ENCODE measurements at places on chromosomes 2 and 18.

DNA sequence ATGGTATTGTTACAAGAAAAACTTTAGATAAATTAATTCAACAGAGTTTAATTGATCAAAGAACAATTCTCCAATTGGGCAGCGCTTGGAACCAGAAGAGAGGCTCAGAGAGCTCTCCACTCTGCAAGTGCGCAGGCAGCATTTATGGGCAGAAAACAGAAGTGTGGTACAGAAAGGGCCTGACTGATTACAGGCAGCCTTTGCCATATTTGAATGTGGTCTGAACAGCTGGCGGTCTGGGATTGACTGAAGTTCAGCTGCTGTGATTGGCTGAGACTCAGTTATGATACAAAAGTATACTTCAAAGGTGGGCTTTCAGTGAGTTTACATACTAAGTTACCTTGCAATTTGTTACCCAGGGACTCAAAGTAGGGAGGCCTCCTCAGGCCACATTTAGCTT is 301.3 kb upstream of the ID2 start:
- DNase-seq = peak; percentile 37

DNA sequence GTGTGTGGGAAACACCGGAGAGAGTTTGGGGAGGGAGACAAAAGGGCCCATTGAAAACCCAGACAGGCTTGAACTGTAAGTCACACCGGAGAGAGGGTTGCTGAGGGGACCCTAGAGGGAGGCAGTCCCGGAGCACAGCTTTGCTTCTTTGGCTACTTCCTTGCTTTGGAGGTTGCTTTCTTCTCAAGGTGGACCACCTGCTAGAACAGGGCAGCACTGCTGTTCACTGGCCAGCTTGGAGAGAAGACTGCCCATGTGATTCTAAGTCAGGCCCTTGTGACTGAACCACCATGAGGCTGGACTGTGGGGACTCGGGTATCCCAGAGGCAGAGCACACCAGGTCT is 4.4 kb downstream of the ACTG2 start:
- no peak for DNase-seq

DNA sequence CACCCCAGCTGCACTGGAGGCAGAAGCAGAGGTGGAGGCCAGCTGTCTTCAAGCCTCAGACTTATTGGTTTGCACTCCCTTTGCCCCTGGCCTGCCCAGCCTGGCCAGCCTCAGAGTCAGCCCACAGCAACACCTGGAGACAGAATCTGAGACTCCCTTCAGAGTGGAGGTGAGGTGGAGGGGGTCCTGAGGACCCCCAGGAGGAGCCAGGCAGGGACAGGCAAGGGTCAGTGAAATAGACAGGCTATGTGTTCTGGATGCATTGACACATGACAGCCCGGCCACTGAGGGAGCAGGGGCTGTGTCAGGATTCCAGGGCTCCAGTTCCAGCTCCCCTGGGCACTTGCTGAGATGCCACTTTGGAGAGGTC is 309.7 kb downstream of the MYCN start:
- no peak for DNase-seq

- DNase-seq = no peak
Observed at GRCh38 chr18:3615374-3615985, 165.5 kb downstream of the TGIF1 start.

GRCh38 chr18:5627776-5628511 is 84.1 kb upstream of the EPB41L3 start:
- no peak for DNase-seq

- DNase-seq = no peak
Observed at GRCh38 chr2:135825550-135826176, 11.3 kb downstream of the LCT start.

DNA sequence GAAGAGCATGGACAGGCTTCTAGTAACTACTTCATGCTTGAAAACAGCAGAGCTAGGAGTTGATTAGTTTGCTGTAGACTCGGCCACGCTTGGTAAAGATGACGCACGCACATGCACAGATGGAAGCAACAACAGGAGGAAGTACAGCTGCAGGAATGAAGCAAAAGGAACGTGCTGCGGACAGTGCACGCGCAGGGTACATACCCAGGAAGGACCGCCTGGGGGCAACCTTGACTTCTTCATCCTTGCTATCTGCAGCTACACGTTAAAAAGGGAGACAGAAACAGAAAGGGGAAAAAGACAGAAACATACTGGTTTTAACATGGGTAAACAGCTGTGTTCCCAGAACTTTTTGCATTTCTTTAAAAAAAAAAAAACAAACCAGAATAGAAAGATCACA is 17.7 kb downstream of the SLC66A2 start:
- DNase-seq = no peak

DNA sequence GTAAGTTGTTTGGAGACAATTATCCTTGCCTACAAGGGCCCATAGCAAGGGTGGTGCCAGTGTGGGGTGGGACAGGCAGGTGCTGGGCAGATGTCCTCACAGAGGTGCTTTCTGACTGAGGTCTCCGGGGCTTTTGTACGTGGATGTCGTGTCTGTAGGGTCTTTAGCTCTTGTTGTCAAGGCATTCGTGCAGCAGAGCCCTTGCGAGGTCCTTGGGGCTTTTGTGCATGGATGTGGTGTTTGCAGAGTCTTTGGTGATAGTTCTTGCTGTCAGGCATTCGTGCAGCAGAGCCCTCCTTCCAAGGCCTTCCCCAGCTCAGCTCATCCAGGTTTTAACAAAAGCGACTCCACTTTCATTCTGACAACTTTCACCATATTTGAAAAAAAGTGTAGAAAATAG is 116.0 kb upstream of the TMEM18 start:
- no peak for DNase-seq

- DNase-seq = no peak
Observed at GRCh38 chr2:127563458-127564428, 28.3 kb downstream of the MYO7B start.

DNA sequence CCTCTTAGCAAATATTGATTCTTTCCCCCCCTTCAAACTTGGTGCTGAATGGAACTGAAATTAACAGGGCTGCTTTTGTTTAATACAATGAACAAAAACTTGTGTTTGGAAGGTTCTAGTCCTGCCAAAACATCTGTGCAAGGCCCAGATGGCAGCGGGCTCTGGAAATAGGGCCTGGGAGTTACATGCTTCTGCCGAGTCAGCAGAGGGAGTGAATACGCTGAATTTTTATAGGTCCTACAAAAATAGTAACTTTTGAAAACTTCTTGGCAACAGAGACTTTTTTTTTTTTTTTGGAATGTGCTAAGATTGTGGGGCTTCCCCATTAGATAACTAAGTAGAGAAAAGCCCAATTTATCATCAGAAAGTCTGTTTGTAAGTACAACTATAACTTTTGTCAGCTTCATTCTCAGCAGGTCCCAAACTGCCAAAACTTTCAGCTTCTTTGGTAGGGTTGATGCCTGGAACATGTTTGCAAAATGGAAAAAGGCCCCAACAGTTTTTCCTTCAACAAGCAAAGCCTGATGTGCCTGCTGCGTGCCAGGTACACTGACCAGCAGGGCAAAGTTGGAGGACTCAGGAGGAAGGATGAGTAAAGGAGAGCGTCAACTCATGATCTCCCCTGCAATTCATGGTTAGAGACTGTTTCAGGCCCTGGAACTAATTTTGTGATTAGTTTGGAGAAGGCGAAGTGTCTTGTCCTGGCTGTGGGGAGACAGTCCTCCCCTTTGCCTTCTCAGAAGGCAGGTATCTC is 45.1 kb upstream of the HDAC4 start:
- no peak for DNase-seq

Measured in KG1 (cell line).